ENCODE measurements at places on chromosomes 13 and 19.

- DNase-seq: no peak
Measured at GRCh38 chr19:51921949-51922348, 5.3 kb upstream of the ZNF613 start.

GRCh38 chr13:56888455-56888854 is 252.3 kb upstream of the PRR20A start:
- no peak for DNase-seq

GRCh38 chr19:6125571-6125989 is 9.9 kb upstream of the ACSBG2 start:
- DNase-seq: peak; percentile 54

GRCh38 chr13:107681600-107681999 is 533.7 kb downstream of the LIG4 start:
- DNase-seq: no peak

DNA sequence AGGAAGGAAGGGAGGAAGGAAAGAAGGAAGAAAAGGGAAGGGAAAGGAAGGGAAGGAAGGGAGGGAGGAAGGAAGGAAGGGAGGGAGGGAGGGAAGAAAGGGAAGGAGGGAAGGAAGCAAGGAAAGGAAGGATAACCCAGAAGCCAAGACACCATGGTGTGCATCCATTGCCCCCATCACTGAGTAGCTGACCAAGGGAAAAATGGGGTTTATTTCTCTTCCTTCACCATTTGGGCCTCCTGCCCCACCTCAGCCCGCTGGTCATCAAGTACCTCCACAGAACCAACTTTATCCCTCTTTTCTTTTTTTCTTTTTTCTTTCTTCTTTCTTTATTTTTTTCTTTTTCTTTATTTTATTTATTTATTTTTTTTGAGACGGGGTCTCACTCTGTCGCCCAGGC is 20.4 kb downstream of the CABP5 start:
- no peak for DNase-seq

- no peak for DNase-seq
Measured at GRCh38 chr19:55212447-55212846, 3.1 kb upstream of the PTPRH start.

DNA sequence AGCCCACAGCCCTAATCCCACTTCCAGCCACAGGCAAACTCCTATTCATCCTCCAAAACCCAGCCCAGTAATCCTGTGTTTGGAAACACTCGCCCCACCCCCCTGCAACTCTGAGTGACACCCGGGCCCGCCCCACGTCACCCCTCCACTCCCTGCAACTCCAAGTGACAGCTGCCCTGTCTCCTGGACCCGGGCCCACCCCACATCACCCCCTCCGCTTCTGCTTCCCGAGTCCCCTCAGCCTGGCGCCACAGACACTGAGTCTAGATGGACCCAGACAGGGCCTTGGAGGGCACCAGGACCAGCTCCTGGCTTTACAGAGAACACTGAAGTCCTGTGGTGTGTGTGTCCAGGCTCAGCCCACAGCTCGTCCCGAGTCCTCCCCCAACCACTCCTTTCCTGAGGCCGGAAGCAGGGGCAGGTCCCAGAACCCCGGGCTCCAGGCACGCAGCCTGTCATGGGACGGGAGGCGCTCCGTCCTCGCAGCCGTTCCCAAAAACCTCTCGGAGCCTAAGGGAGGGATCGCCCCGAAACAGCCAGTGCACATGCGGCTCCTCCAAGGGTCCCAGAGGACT is 7.7 kb downstream of the REXO1 start:
- DNase-seq: no peak

All from GM06990 (cell line).